ENCODE measurements at places on chromosomes 4 and X. TPM values are rescaled to one million over a fixed set of nuclear protein-coding genes. Genes with fewer than 3 reads are reported as not detected.

The TXK gene
- 2.0 TPM for total RNA-seq

The CTAG2 gene
- not detected for total RNA-seq

The ACE2 gene
- total RNA-seq, result not detected

The REELD1 gene
- total RNA-seq, result not detected

The RASGEF1B gene
- total RNA-seq, result 8.1 TPM

The TMEM131L gene
- 17.0 TPM for total RNA-seq

The RS1 gene
- total RNA-seq, result not detected

The PCDH10 gene
- total RNA-seq, result 40.6 TPM

The LAP3 gene
- 53.8 TPM for total RNA-seq

The PRSS12 gene
- total RNA-seq, result 3.1 TPM

The AR gene
- 0.11 TPM for total RNA-seq

The CPZ gene
- total RNA-seq, result 0.28 TPM

The ARHGAP36 gene
- not detected for total RNA-seq

DNA sequence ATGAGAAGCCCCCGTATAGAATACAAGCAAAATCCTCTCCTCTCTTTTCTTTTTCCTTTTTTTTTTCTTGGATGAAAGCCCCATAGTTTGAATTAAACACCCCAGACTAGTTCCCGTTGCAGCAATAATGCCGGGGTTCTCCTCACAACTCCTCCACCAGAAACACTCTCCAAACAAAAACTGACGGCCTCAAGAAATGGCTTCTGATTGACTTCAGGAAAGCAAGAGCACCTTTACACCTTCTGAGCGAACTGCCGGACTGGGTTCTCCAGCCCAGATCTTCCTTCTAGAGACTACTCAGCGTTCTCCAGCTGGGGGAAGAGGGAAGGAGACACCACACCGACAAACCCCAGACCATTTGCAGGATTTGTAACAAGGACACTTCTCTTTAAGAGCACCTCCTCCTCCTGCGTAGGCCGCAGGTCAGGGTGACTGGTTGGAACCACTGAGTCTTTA lies 4.0 kb downstream of the HAND2 start:
- no peak for DNase-seq

DNA sequence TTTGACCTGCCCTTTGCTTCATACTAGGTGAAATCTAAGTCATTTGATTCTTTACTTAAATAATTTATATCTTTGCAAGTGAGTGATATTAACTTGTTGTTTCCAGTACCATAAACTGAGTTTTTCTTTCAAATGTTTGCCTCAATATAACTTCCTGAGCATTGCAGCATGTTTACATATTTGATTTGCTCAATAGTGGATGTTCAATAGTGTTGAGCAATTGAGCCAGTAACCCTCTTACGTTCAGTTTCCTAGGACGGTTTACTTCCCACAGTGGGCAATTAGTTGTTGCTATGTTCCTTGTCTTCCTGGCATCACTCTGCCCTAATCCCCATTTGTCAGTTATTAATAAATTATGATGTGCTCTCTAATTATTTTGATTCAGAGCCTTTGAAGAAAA lies 278.5 kb downstream of the EPHA5 start:
- no peak for DNase-seq

DNA sequence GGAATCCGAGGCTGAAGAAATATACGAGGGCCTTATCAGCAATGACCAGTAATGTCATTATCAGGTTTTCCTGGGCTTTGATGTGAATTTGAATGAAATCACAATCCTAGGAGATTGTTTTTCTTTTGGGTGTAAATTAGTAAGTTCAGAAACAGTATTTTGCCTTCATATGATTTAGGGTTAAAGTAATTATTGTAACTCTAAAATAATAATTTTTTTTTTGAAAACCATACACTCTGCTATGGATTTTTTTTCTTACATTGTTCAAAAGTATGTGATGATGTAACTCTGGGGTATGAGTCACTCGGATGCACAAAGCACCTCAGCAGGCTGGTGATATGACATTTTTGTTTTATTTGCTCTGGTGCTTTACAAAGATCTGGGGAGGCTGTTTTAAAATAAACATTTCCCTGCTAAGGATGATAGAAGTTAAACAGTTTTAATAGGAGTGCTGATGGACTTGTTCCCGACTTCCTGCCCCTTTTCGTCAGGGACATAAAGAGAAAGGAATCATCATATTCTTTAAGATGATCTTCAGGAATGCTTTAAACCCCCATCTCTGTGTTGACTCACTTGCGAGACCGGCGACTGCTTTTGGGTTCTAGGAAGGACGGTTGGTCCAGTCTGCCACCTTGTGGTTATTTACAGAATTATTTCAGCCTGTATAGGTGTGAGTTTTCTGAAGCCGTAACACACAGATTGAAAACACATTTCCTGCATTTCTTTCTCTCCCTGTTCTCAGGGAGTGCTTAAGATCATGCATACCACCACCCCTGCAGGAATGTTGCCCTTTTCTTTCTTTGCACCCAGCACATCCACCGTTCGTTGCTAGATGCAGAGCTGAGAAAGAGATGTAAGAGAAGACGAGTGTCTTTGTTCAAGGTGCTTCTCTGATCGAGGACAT lies 72.5 kb downstream of the RAPGEF2 start:
- peak; percentile 95 for DNase-seq

- peak; percentile 35 for DNase-seq
Observed at GRCh38 chr4:123921339-123921738, 524.7 kb downstream of the SPRY1 start.

- no peak for DNase-seq
Observed at GRCh38 chr4:61298178-61298740, 98.1 kb downstream of the ADGRL3 start.

DNA sequence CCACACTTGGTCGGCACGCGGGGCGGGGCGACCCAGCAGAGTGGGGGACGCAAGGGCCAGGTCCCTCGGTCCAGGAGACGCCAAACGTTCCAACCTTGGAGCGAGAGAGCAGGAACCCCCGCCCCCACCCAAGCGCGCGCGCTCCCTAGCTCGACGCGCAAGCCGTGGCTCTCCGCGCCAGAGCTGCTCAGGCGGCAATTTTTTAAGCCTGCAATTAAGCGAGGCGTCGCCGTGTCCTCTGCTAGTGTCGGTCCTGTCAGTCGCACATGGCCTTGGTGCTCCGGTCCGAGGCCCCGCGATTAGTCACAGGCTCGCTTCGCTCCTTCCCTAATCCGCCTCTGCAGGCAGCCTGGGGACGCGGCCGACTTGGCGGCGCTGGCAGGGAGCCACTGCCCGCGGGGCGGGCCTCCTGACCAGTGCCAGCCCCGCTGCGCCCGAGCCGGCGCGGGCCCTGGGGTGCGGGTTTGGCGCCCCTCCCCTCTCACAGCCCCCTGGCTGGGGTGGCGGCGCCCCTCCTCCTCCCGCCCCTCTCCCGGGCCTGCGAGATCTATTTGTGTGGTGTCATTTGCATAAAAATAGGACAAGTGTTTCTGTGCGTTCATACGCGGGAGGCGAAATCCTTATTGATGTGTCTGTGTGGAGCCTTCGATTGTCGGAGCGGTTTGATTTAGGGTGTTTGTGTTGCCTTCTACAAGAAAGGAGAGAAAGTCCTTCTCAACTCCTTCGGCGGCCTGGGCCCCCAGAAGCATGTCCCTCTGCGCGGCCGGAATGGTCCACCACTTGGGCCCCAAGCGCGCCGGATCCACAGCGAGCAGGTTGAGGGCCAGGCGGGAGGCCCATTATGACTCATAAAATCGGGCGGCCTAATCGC lies 9.8 kb upstream of the BCOR start:
- peak; percentile 72 for DNase-seq

DNA sequence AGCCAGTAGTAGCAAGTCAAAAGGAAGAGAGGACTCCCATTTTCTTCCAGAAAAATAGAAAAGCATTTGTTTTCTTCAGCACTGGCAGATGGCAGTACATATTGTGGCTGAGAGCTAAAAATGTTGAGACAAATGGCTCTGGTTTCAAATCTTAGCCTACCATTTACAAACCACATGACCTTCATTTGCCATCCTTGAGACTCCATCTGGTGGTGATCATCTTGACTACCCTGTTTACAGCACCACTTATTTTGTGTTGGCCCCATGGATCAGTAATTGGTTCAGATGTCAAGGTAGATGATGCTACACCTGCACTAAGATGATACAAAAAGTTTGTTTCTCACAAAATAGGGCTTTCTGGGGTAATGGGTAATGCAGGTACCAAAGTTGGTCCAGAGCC lies 951.8 kb upstream of the IGFBP7 start:
- no peak for DNase-seq

DNA sequence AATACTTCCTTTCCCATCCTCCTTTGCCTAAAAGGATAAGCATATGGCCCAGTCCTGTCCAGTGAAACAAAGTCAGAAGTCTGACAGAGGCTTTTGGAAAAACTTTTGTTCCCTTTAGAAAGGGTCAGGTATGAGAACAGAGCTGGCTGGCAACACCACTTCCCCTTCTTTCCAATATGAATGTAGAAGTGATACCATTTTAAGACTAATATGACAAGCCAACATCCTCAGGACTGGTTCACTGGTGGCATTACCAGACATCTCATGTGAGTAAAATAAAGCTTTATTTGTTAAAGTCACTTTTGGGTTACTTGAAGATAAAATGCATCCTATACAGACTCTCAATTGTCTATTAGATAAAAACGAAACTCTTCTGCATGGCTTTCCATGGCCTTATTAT lies 83.6 kb upstream of the PTCHD1 start:
- no peak for DNase-seq

GRCh38 chr4:73208376-73208775 lies 50.2 kb downstream of the ANKRD17 start:
- DNase-seq, result no peak

DNA sequence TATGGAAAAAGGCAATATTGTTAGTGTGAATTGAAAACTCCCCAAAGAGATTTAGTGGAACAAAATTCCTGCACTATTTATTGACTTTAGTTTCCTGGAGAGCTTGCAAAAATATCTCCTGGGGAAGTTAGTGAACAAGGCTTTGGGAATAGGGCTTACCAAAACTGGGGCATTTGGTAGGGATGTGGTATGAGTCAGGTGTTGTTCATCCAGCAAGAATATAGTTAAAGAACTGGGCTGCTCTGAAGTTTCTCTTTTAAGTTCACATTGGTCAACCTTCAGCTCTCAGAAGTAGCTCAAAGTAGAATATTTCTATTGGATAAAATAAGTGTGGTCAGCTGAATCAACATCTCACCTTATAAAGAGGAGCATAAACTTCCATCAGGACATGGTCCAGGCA lies 185.0 kb downstream of the CPE start:
- no peak for DNase-seq

- no peak for DNase-seq
Observed at GRCh38 chrX:39675619-39676018, 422.1 kb downstream of the BCOR start.

DNA sequence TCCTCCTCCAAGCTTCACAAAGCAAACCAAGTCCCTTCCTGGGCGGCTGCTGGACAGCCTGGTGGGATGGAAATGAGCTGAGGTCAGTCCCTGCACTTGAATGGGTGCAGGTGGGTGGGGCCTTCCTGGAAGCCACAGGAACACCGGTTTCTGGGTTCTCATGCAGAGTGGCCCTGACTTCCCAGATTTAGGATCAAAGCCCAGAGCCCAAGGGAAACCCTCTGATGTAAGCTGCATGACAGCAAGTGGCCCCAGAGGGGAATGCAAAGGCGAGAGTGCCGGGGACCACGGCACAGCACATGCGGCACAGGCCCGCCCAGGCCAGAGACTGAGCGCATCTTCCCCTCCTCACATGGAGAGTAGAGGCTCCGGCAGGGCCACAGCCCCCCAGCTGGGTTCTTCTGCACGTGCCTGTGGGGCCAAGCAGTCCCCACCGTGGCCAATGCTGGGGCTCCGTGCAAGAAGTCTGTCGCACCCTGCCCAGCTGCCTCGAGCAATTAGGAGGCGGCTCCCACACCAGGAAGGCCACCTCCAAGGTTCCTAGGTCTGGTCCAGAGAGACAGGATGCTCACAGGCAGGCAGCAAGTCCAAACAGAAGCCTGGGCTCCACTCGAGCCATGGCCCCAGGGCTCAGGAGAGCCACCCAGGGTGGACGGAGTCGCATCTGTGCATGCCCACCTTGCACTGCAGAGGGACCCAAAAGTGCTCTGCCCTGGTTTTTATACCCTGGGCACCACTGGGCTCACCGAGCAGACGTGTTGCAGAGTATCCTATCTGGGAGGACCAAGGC lies 83.0 kb downstream of the HTRA3 start:
- no peak for DNase-seq

DNA sequence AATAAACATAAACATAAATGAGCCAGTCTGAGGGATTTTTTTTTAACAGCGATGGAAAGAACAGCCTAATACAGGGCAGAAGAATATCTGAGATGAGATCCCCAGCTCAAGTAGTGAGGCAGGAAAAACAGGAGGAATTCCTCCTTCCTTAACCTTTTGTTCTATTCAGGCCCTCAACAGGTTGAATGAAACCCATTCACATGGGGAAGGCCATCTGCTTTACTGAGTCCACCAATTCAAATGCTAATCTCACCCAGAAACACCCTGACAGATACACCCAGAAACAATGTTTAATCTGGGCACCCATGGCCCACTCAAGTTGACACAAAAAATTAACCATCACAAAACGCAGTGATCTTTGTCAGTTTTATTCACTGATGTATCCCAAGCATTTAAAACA lies 45.5 kb downstream of the SMIM31 start:
- DNase-seq, result no peak

- no peak for DNase-seq
Observed at GRCh38 chrX:3442691-3443090, 96.2 kb upstream of the MXRA5 start.

- no peak for DNase-seq
Observed at GRCh38 chr4:153024466-153024865, 88.3 kb downstream of the FHDC1 start.

DNA sequence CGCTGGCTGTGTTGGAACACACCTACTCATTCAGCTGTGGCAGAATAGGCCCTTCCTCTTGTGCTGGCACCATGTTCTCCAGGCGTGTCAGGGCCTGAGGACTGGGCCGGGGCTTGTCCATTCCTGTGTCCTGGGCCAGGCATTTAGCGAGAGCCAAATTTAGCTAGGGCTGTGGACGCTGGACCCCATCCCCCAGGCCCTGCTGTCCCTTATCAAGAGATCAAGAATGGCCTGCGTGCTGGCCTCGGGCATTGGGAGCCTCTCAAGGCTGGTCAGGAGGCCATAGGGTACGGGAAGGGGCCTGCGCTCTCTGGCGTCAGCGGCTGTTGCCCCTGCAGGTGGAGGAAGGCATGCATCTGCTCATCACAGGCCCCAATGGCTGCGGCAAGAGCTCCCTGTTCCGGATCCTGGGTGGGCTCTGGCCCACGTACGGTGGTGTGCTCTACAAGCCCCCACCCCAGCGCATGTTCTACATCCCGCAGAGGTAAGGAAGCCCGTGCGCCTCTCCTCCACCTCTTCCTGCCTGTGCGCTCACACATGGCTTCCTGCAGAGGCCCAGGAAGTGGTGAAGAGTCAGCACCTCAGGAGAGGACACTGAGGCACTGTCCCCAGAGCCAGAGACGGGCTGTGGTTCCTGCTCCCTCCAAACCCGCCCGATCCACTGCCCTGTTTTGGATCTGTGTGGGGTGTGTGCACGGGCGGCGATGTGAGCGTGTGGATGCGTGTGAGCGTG lies 15.3 kb downstream of the ABCD1 start:
- no peak for DNase-seq

- DNase-seq, result no peak
Observed at GRCh38 chr4:140057701-140058100, 96.3 kb downstream of the MAML3 start.

Data from A673 (cell line).